ENCODE measurements at places on chromosomes 16 and 17.
A peak's percentile ranks its signal among the peaks of the same experiment; 100 is the strongest.

GRCh38 chr16:2584729-2585650 is 47.2 kb downstream of the PDPK1 start:
- no peak for DNase-seq

- DNase-seq = no peak
Observed at GRCh38 chr16:82034981-82035612, at the start of gene HSD17B2. Gene HSD17B2, plus strand, starts transcription at chr16:82035253. Its CDS starts 172 bp downstream, at chr16:82035425.

DNA sequence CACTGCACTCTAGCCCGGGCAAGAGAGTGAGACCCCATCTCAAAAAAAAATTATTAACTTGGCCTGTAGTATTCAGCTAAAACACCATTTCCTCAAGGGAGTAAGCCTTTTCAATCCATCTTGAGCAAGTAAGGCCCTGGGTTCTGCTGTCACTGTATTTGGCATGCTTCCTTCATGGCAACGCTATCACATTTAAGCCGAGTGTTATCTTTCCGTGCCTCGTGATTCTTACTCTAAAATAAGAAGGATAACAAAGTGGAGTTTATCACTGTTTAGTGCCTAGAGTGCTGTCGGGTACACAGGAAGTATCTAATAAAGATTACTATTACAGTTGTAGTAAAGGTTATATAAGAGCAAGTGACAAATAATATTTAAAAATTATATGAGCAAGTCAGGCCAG is 8.8 kb downstream of the VPS53 start:
- no peak for DNase-seq

DNA sequence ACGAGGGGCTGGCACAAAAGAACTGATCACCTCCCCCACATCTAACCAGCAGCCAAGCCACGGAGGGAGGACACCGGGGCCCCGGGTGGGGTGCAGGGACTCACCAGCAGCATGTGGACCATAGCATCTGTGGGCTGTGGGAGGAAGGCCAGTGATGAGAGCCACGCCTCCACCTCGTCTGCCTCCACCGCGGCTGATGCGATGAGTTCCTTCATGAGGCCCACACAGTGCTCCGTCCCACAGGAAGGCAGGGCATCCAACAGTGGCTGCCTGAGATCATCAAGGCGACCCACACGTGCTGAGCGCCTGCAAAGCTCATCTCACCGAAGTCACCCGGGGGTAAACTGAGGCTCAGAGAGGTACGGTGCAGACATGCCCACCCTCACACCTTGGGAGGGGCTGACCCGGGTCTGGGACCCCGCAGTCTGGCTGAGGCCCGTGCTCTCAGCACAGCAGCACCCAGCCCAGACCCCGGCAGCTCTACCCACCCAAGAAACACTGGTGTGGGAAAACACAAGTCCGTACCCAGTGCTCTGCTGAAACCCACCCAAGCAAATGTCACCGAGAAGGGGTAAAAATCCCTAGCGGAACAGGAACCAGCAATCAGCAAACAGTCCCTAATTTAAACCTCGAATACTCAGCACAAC is 85.9 kb downstream of the LITAF start:
- no peak for DNase-seq

GRCh38 chr16:72856797-72857196 is 191.1 kb downstream of the ZFHX3 start:
- DNase-seq = no peak

- no peak for DNase-seq
Observed at GRCh38 chr16:78092758-78093157, 6.7 kb upstream of the WWOX start.

DNA sequence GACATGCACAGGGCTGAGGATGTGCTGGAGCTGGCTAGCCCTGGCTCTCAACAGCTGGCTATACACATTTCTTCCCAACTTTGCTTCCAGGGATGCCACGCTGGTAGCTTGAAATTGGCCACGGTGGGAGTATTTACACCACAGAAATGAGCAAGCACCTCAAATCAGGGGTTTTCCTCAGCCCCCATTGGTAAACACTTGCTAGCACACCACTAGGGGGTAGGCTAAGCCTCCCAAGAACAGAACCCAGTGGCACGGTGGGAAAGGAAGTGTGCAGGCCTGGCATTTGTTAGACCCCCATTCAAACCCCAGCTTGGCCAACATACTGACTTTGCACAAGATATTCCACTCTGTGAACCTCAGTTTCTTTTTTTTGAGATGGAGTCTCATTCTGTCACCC is 12.9 kb downstream of the DRC3 start:
- DNase-seq = no peak

DNA sequence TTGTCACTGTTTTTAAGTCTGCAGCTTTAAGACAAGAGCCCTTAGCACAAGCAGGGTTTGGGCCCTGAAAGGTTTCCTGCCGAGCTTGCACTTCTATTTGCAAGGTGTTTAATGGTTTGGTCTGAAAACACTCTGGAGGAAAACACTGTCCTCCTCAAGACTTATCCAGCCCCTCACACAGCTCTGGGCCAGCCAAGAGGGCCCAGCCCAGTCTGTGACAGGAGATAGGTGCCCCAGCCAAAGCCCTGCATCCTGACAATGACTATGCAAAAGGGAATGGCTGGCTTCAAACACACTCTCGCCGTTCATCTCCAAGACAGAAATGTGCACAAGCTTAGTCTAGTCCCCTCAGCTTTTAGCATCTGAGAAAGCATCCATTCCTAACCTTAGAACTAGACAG is 26.9 kb downstream of the MPG start:
- DNase-seq = no peak

DNA sequence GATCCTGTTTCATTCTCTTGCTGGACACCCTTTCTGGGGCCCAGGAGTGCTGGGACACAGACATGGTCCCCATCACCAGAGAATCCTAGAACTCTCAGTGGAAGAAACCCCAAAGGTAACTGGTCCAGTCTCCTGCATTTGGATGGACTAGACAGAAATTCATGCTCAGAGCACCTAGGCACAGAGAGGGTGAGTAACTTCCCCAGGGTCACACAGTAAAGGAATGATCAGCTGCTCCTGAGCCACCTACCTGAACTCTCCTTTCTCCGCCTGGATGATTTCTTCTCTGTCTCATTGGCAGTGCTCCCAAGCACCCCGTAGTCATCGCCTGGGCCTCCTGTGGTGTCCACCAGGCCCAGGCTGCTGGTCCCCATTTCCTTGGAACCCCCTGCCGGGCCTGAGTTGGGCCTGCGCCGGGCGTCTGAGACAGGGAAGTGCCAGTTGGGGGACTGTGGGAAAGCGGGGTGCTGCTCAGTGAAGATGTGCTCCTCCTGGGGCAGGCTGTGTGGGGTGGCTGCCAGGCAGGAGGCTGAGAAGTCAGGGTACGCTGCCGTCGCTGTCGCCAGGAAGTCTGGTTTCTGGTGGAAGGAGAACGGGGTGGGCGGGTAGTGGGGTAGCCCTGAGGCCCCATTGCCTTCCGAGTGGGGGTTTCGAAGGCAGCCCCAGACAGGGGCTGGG is 767 bp downstream of the MEOX1 start:
- no peak for DNase-seq

DNA sequence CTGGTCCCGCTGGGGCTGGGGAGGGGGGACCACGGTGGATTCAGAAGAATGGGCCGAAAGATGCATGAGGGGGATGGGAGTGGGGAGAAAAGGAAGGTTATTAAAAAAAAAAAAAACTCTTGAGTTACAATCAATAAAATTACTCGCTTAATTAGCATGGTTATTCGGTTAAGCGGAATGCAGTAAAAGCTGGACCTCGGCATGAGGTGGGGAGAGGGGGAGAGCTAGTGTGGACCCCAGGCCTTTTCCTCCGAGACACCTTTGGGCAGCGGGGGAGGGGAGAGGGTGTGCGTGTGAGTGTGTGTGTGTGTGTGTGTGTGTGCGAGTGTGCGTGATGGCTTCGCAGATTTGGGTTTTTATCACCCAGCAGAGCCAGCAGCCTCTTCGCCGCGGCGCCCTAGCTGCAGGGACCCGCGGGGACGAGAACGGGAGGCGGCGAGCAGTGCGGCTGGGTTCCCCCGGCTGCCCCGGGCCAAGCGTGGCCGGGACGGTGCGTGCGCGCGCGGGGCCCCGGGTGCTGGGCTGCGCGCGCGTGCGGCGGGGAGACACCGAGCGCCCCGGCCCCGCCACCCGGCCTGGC is 3.7 kb downstream of the BAHCC1 start:
- DNase-seq = no peak

- no peak for DNase-seq
Observed at GRCh38 chr16:74738113-74738541, 36.5 kb downstream of the FA2H start.

DNA sequence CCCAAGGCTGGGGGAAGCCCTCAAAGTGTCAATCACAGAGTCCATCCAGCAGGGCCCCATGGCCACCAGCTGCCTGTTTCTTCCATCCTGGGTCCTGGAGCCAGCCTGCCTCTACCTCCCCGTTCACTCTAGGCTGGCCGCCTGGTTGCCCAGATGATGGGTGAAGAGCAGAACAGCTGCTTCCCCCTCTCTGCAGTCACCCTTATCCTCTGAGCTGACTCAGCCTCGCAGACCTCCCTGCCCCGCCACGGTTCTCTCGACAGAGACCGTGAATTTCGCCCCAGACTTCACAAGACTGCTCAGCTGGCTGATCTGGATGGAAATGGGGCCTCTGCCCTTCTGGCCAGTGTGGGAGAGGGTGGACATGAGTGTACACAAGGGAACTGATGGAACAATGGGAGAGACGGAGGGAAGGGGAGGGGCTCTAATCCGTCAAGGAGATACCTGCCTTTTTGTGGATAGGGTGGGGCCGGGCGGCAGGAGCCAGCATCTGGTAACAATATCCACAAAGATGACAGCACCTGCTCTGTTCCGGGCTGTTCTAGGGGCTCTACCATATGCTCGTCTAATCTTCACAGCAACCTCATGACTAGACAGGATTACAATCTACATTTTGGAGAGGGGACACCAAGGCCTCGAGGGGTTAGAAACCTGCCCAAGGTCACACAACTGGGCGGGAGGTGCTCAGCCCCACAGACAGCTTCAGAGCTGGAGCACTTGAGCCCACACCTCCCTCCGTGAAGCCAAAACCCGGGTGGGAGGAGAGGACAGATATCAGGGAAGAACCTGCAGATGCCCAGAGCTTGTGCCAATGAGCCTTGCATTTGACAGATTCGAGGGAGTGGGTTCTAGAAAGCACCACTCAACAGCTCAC is 136.0 kb downstream of the SDK2 start:
- DNase-seq = no peak

- DNase-seq = no peak
Observed at GRCh38 chr17:82943751-82944150, 103.9 kb upstream of the ZNF750 start.

DNA sequence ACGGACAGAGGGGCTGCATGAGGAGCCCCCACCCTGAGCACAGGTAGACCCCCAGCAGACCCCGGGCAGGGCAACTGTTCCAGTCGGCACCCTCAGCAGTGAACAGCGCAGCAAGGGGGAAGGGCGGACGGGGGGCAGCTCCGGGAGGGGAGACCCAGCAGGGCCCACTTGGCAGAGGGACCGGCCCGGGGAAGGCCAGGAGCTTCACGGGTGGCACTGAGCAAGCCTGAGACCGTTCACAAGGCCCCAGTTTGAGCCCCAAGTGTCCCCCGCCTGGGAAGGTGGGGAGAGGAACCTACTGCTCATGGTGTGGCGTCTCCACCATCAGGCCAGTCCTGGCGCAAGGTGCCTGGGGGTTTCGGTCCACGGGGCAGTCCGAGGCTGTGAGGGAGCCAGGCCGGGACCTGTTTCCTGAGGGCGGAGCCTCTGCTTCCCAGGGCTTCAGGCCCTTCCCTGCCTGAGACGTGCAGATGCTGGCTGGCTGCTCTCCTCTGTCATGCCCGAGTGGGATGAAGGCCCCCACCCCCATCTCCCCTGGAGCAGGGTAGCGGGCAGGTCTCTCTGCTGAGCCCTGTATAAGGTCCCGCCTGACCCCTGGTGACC is 54.4 kb upstream of the GNG13 start:
- no peak for DNase-seq

GRCh38 chr17:199806-200545 is 18.5 kb upstream of the DOC2B start:
- no peak for DNase-seq

DNA sequence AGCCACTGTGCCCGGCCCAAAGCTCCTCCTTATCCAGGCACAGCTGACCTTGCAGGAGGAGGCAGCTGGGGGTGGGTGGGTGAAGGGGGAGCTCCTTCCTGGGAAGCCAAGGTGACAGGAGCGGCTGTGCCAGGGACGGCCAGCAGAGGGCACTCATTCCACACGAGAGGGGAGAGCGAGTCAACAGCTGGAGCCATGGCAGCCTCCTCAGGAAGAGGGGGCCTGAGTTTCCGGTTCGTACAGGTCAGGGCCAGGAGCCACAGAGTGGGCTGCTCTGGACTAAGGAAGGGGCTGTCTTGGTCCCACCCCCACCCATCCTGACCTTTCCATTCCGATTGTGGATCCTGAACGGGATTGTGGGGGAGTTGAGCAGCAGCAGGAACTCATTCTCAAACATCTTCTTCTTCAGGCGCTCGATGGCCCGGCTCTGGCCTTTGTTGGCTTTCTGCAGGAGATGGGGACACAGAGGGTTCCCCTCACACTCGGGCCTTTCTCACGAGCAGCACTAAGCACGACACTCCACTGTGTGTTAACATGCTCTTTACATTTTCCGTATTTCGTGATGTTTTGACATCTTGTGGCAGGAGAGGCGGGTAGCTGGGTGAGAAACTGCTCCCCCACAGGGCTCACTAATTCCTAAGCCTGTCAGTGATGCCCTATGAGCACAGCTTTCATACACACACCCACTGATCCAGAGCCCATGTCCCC is 61.6 kb downstream of the TIMM22 start:
- no peak for DNase-seq

- no peak for DNase-seq
Observed at GRCh38 chr17:59451706-59452105, 113.7 kb upstream of the DHX40 start.

DNA sequence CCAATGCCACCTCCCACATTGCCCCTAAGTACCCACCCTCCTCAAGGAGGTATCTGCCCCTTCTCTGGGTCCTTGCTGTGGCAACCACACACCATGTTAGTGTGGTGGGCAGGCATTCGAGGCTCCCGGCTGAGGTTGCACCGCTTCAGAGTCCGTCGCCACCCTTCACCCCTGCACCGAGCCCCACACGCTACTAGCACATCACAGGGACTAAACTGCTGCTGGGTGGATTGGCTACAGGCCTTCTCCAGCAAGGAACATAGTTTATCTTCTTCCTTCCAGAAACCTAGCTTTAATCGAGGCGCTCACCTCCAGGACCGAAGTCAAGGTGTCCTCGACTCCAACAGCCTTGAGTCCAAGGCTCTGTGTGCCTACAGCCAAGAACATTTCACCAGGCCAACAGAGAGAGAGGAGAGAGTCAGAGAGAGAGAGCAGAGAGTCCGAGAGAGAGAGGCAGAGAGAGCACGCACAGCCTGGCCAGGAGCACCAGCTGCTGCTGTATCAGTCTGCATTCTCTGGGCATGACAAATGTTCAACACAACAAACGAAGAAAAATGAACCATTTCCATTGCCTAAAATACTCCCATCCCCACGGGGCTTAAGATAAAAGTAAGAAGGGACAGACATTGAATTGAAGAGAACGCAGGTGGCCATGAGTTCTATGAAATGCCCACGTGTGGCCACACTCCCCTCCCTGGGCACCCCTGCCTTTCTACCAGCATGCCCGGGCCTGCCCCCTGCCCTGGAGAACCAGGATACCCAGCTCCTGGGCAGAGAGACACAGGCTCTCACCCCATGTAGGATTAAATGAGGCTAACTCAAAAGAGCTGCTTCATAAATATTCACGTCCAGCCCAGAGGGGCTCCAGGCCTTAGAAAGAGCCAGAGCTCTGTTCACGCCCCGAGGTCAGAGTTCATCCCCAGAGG is 94.9 kb downstream of the RBFOX3 start:
- DNase-seq = no peak

GRCh38 chr16:10992797-10993196 is 48.4 kb downstream of the CLEC16A start:
- DNase-seq = no peak

GRCh38 chr16:50372611-50373344 is 4.0 kb upstream of the BRD7 start:
- DNase-seq = peak; percentile 13

GRCh38 chr16:72609933-72610332 is 438.0 kb upstream of the PMFBP1 start:
- no peak for DNase-seq
